Activated T-helper 1 cell treated with anti-CD3 and anti-CD28 coated beads, Interleukin-2, amount 50 U/mL, for 16 hours (primary cell): ENCODE measurements at places on chromosomes 12 and 14.

DNA sequence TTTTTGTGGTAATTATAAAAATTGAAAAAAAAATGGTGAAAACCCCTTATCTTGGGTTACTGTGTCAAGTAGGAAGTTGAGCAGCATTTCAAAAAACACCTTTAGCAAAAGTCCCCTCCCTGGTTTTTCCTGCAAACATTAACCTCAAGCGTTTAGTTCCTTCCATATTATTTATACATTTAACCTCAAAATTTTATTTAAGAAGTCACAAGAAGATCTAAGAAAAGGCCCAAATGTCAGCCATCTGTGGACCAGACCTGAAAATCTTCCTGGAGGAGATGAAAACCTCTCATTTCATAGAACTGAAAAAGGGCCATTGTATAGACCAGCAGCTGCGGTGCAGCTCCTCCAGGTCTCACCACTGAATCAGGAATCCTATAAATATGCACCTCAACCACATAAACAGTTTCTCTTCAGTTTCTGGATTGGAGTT, 40.4 kb upstream of the BTG1 start:
- DNase-seq: no peak

- DNase-seq: no peak
Measured at GRCh38 chr12:51784688-51785087, 63.8 kb downstream of the FIGNL2 start.

DNA sequence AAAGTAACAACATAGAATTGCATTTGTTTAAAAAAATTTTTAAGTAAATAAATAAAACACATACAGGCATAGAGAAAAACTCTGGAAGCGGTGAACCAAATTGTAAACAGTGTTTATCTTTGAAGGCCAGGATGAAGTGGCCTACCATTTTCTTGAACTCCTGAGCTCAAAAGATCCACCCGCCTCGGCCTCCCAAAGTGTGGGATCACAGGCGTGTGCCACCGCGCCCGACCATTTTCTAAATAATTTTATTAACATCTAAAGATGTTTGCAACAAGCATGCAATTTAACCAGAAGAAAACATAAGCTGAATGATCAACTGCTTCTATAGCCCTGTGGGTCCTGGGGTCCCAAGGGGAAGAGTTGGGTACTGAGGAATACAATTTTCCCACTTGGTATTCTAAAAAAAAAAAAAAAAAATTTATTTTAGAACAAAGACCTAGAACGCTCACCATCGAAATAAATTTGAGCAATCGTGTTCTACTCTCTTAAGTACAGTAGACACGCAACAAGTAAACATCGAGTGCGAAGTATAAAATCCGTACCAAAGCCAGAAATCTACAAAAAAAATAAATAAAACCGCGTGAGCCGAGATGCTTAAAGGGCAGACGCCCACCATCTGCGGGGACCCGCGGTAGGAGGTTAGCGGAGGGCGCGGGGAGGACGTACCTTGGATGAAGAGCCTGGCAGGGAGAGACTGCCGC, 484 bp downstream of the MIS18BP1 start:
- DNase-seq: no peak

- DNase-seq: no peak
Measured at GRCh38 chr12:30046376-30046775, 262.6 kb upstream of the TMTC1 start.

GRCh38 chr12:130086797-130087196, 75.5 kb upstream of the FZD10 start:
- no peak for DNase-seq
